Posterior vena cava (tissue), 2 donors: ENCODE measurements at places on chromosomes 5 and 9. TPM values are rescaled to one million over a fixed set of nuclear protein-coding genes. Genes with fewer than 3 reads are reported as not detected.

GRCh38 chr5:82894716-82895115 lies 182.5 kb downstream of the TMEM167A start:
- DNase-seq = no peak

DNA sequence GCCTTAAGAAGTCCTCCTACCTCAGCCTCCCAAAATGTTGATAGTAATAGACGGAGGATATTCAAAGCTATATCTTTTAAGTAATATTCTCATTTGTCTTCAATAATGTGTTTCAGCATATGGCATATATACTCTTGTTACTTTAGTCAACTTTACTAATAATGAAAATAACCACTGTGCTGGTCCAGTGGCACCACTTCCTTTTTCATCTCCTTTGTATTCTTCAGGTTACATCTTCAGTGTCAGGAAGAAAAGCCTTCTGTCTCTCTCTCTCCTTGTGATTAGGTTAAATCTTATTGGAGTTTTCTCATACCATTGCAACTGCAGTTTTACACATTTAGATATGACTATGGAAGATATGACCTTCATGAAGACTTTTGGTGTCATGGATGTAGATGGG lies 31.3 kb downstream of the PARP8 start:
- DNase-seq = no peak

DNA sequence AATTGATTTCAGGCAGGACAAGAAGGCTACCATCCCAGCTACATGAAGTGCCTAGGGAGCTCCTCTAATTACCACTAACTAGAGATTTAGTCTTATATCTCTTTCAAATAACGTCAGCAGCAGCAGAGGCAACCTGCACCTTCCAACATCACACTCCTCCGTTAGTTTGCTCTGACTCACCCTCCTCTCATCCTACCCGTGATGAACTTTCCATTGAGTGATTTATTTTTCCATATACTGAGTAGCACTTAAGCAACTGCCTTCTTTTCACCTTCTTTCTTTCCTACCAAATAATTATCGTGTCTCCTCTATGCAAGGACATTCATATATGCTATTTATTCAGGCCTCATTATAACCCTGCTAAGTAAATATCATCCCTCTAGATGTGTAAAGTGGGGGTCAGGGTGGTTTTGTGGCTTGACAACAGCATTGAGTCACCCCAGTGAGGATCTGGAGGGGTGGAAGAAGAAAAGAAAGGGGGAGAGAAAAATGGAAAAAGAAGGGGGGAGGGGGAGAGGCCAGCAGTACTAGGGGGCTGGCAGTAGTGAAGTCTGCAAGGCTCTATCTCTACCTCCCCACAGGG lies 64.6 kb upstream of the CAST start:
- no peak for DNase-seq

DNA sequence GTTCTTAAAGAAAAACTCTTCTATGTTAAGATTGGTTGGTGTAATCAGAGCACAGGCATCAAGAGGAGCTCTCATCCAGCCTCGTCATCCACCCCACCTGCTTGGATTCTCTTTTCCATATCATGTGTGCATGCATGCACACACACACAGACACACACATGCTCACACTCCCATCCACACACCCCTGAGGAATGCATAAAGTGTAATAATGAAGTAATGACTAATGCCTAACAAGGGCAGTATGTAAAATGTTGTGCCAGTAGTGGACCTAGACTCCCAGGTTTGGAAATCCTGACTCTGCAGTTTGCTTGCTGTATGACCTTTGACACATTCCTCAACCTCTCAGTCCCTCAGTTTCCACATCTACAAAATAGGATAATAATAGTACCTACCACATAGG lies 280.0 kb upstream of the ANKRD55 start:
- DNase-seq = no peak

- DNase-seq = peak; percentile 94
Observed at GRCh38 chr9:100598641-100599145, 20.8 kb downstream of the CAVIN4 start.

- DNase-seq = no peak
Observed at GRCh38 chr5:159768243-159768642, 148.0 kb upstream of the ADRA1B start.

IL31RA gene
- total RNA-seq = not detected

- no peak for DNase-seq
Observed at GRCh38 chr9:25864509-25864908, 186.3 kb upstream of the TUSC1 start.

LAMC3 gene
- 0.29 TPM for total RNA-seq

DNA sequence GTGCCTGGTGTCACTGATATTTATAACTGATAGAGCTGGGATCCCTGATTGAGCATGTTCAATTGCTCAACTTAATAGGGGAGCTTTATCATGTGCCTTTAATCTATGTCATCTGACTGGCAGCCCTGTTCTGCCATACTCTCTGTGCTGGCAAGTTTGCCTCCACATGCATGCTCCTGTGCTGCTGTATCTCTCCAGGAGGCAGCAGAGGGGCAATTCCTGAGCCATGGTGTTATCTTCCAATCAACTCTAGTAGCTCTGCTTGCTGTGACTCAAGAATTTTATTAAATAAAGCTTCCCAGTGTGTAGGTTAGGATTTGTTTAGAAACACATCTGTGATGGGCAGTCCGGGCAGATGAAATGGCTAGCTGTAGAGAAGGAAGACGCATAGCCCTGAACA lies 642.0 kb downstream of the KIF4B start:
- DNase-seq = no peak

DNA sequence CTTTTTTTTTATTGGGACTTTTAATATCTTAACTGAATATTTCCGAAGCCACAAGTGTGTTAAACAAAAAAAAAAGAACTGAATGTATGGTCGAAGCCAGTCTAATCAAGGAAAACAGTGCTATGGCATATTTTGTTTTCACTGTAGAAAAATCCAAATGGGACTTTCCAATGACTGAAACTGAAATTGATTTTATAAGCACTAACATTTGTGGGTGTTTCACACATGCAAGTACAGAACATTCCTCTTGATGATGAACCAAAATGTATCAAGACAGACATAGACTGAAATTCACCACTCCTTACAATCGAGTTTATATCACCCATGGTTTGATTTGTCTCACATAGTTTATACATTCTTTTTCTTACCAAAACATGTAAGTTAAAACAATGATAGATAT lies 1026.8 kb downstream of the CDH18 start:
- DNase-seq = no peak

- peak; percentile 40 for DNase-seq
Observed at GRCh38 chr9:89598926-89599325, 5.9 kb upstream of the GADD45G start.

DNA sequence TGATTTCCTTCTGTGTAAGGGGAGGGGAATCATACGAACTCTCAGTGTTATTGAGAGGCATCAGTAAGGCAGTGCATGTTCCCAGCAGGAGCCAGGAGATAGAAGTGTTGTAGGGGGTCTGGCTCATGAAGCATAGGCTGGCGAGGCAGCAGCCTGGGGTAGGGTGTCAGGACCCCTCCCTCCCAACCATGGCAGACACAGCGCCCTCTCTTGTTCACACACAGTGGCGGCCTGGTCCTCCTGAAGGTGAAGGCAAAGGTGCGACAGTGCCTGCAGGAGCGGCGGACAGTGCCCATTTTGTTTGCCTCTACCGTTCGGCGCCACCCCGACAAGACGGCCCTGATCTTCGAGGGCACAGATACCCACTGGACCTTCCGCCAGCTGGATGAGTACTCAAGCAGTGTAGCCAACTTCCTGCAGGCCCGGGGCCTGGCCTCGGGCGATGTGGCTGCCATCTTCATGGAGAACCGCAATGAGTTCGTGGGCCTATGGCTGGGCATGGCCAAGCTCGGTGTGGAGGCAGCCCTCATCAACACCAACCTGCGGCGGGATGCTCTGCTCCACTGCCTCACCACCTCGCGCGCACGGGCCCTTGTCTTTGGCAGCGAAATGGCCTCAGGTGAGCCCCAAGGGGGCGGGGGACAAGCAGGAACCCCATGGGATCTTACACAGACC lies 4.7 kb downstream of the SLC27A4 start:
- no peak for DNase-seq

GRCh38 chr5:39441838-39442237 lies 17.1 kb upstream of the DAB2 start:
- no peak for DNase-seq

- no peak for DNase-seq
Observed at GRCh38 chr9:16461137-16461840, 409.2 kb downstream of the BNC2 start.

DNA sequence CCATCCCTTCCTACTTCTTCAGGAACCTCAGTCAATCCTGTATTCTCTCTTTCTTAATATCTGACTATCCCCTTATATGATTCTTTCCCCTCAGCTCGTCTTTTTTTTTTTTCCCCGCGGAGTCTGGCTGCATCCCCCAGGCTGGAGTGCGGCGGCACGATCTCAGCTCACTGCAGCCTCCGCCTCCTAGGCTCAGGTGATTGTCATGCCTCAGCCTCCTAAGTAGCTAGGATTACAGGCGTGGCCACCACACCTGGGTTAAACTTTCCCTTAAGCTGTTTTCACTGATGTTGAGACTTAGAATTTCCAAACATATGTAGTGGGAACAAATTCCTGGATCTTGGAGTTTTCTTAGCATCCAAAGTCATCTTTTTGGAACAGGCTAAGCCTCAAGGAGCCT lies 13.3 kb upstream of the RUSC2 start:
- no peak for DNase-seq

FGF10 gene
- 12.2 TPM for total RNA-seq

KIF2A gene
- 40.2 TPM for total RNA-seq

TRPM3 gene
- total RNA-seq = 5.3 TPM

GRCh38 chr9:94147776-94148175 lies 63.5 kb downstream of the PTPDC1 start:
- no peak for DNase-seq

- DNase-seq = no peak
Observed at GRCh38 chr9:89508951-89509615, 11.2 kb upstream of the SEMA4D start.

DNA sequence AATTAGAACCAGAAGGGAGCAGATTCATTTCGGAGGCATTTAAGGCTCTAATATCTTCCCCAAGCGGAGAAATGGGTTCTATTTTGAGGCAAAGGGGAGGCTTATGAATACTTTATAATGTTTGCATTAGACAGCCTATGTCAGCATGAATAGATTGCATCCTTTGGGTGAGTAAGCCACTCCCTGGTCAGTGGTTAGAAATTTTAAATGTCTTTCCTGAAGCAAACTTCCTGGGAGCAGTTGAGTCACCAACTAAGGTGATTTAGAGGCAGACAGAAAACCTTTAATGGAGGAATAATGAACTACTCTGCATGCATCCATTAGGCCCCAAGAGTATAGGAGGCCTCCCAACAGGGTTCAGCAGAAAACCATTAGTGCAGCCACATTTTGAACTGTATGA lies 204.9 kb downstream of the ELAVL2 start:
- no peak for DNase-seq

TAS2R1 gene
- total RNA-seq = not detected

KIF27 gene
- 5.0 TPM for total RNA-seq

DNA sequence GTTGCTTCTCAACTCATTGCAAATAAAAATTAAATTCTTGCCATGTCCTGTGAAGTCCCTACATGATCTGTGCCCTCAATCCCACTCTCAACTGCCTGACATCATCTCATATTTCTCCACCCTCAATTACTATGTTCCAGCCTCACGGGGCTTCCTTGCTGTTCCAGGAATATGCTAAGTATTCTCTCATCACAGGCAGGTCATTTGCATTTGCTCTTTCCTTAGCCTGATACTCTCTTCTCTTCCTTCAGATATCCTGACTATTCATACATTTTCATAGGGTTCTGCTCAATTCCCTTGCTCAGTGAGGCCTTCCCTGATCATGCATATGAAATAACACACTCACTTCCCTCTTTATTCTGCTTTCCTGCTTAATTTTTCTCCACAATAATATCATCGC lies 135.1 kb upstream of the DAB2 start:
- DNase-seq = no peak

NR2F1 gene
- total RNA-seq = 31.5 TPM

TOR2A gene
- 8.2 TPM for total RNA-seq

NFIB gene
- 230 TPM for total RNA-seq
